ENCODE measurements at places on chromosomes 1 and 21. TPM values are rescaled to one million over a fixed set of nuclear protein-coding genes. Genes with fewer than 3 reads are reported as not detected.

ARTN gene
- polyA plus RNA-seq = not detected

DNA sequence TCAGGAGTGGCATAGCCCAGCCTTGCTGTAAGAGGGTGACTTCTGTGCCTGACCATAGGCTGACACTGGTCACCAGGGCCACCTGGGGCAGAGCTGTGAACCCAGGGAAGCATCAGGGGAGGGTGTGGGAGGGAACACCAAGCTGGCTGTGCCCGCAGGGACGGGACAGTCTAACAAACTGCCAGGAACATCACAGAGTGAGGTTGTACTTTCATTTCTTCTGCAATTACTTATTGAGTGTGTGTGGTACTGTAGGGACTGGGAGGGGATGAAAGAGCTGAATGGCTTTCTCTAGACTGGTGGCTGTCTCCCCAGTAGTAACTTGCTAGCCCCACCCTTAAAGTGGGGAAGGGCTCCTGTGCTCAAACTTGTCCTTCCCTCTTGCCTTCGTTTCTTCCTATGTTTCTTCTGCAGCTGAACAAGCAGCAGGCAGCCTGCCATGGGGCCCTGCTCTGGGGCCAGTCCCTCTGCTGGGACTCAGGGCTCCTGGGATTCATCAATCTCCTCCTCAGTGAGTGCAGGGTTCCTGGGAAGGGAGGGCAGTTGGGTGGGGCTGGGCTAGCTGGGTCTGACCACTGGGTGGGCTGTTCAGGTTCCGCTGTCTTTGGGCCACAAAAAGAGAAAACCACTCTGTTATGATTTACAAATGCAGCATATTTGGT lies 39.7 kb upstream of the ETV3 start:
- DNase-seq = no peak
- no peaks in the 10 kb centered on the region for H3K36me3 ChIP-seq
- H3K4me1 ChIP-seq = no peaks in the 10 kb centered on the region
- H3K4me3 ChIP-seq = no peak overlapping the region
- no peak overlapping the region for H3K27ac ChIP-seq

LMNA gene
- polyA plus RNA-seq = 50.1 TPM

DNA sequence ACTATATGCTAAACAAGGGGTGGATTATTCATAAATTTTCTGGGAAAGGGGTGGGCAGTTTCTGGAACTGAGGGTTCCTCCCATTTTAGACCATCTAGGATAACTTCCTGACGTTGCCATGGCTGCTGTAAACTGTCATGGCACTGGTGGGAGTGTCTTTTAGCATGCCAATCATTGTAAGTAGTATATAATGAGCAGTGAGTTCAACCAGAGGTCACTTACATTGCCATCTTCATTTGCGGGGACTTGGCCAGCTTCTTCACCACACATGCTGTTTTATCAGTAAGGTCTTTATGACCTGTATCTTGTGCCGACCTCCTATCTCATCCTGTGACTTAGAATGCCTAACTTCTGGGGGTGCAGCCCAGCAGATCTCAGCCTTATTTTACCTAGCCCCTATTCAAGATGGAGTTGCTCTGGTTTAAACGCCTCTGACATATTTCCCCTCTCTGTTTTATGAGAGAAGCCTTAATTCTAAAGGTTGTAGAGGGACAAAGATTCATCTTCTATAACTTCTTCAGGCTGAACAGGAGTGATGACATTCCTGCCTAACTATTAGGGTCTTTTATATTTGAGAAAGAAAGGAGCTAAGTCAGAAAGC lies 60.4 kb downstream of the DIP2A start:
- H3K4me3 ChIP-seq = no peak overlapping the region
- H3K36me3 ChIP-seq = no peaks in the 10 kb centered on the region

DNA sequence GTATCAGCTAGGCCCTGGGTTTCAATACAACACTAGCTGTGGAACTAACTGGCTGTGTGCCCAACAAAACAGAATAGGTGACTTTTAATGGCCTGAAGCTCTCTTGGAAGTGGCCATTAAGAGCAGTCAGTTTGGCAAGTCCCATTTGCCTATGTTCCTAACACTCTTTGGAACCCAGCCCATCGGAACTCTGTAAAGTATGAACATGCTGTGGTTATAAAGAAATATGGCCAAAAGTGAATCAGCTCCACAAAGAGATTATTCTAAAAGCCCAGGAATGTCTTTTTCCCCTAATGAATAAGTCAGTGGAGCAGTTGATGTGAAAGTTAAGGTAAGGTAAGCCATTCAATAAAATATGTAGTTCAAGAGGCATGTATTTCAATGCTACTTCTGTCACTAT lies 223.7 kb upstream of the ADAMTS5 start:
- no peaks in the 10 kb centered on the region for H3K4me1 ChIP-seq
- no peak overlapping the region for H3K4me3 ChIP-seq
- no peak for DNase-seq
- no peak overlapping the region for H3K27ac ChIP-seq
- H3K27me3 ChIP-seq = no peaks in the 10 kb centered on the region

DNA sequence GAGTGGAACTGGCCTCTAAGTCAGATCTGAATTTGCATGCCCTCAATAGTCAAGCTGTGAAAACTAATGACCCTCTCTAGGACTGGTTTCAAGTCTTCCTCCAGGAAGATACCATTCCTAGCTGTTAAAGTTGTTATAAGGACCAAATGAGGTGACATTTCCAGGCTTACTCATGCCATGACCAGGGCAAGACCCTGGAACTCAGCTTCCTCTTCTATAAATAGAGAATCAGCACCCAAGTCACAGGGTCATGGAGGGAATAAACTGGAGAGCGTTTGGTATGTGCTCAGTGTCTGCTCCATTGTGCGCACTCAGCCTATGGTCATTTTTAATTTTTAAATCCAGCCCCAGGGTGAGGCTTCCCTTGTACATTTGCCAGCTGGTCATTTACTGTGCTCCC lies 2.5 kb downstream of the S100A9 start:
- H3K27ac ChIP-seq = no peak overlapping the region
- H3K4me1 ChIP-seq = no peaks in the 10 kb centered on the region
- no peak overlapping the region for H3K4me3 ChIP-seq
- DNase-seq = no peak
- H3K36me3 ChIP-seq = no peaks in the 10 kb centered on the region

EPHB2 gene
- 5.1 TPM for polyA plus RNA-seq

DNA sequence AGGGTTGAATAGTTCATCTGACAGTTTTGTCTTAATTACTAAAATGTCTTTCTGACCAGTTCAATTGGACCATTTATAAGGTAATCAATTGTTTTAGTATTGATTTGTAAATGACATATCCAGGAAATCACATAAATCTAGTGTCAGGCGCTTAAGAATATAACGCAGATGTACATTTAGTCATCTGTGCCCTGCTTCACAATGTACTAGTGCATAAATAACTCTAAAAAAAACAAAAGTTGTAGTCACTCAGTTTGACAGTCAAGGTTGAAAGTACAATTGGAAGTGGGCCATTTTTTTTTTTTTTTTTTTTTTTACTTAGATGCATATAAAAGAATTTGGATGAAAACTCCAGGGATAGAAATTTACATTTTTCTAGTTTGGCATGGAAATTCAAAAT lies 490.4 kb downstream of the PTPRC start:
- no peaks in the 10 kb centered on the region for H3K36me3 ChIP-seq
- H3K27me3 ChIP-seq = no peaks in the 10 kb centered on the region
- H3K4me1 ChIP-seq = no peaks in the 10 kb centered on the region

NBPF4 gene
- not detected for polyA plus RNA-seq

DNA sequence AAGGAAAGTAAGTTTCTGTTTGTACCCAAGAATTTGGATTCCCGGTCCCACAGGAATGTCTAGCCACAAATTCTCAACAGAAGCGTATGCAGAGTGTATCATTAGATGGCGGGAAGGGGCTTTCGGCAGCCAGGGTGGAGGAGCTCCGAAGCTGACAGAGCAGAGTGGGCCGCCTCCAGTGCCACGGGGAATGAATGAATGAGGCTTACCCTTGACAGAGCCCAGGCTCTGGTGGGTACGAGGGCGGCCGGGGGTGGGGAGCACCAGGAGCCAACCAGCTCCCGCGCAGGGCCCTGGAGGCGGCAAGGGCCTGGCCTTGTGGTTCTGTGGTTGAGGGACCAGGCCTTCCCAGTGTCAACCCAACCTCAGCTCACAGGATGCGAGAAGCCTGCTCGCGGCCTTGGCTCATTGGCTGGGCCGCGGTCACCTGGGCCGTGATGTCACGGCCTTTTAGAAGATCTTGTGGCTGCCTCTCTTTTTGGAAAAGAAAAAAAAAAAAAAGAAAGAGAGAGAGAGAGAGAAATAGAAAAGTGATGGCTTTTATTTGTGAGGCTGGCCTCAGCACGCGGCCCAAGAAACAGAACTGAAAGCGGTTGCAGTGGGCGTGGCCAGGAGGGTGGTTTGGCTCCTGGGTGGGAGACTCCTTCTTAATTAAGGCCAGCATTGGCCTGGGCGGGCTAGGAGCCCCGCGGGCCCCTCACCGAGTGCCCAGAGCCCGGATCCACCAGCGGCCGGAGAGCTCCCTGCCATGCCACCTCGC lies 34.9 kb upstream of the RUNX3 start:
- no peaks in the 10 kb centered on the region for H3K36me3 ChIP-seq
- no peaks in the 10 kb centered on the region for H3K27me3 ChIP-seq
- H3K4me3 ChIP-seq = no peak overlapping the region
- no peak for DNase-seq

DNA sequence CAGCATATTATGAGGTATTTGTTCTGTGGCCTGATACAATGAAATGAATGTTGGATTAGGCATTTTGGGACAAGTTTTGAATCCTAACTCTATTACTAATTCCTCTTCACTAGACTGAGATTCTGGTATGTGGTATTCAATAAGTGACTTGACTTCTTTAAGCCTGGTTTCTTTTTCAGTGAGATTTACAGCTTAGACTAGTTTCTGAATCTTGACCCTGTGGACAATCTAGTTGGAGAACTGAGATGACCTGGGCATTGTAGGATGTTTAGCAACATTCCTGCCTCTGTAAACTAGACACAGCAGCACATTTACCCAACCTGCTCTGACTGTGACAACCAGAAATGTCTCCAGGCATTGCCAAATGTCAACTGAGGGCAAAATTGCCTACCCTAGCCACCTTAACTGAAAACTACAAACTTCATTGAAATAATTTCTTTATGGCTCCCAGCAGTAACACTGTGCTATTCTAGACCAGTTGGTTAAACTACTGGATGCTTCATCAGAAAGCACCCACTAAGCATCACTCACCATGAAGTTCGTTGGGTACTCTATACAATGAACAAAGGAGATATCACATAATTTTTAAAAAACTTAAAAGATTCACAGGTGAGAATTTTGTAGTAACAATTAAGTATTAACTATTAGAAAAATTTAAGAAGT lies 16.8 kb downstream of the PTPRC start:
- H3K4me3 ChIP-seq = no peak overlapping the region
- DNase-seq = no peak
- H3K27me3 ChIP-seq = no peaks in the 10 kb centered on the region
- no peaks in the 10 kb centered on the region for H3K36me3 ChIP-seq
- H3K4me1 ChIP-seq = no peaks in the 10 kb centered on the region
- no peak overlapping the region for H3K27ac ChIP-seq

DNA sequence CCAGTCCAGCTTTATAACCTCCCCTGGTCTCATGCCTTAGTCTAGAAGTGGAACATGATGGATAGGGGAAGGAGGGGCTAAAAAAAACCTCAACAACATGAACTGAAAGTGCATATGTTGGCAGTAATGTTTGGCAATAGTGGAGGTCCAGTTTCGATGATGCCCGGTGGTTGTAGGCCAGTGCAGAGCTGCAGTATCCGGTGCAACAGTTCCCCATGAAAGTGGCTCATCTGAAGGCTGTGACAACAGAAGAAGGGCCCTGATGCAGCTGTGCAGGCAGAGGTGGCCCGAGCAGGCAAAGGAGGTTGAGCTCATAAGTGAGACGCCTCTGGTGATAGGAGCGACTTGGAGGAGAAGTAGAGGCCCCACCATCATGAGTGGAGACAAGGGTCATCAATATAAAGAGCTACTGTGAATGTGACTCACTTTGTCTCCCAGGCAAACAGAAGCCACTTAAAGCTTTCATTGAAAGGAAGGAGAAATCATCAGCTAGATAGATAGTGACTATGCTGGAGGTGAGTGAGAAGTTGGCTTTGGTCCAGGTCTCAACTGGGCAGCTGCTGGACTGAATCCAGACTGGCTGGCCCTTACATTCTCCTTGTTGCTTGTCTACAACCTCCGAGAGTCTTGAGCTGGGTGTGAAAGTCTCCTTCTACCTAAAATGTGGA lies 10.2 kb upstream of the CREG1 start:
- DNase-seq = no peak
- H3K4me3 ChIP-seq = no peak overlapping the region
- H3K4me1 ChIP-seq = no peaks in the 10 kb centered on the region
- H3K27me3 ChIP-seq = no peaks in the 10 kb centered on the region
- H3K27ac ChIP-seq = no peak overlapping the region

DPM3 gene
- polyA plus RNA-seq = 168 TPM

- H3K27ac ChIP-seq = no peak overlapping the region
- H3K4me3 ChIP-seq = no peak overlapping the region
- H3K4me1 ChIP-seq = no peaks in the 10 kb centered on the region
- H3K36me3 ChIP-seq = no peaks in the 10 kb centered on the region
Measured at GRCh38 chr1:173248247-173248940, 41.3 kb upstream of the TNFSF4 start.

DNA sequence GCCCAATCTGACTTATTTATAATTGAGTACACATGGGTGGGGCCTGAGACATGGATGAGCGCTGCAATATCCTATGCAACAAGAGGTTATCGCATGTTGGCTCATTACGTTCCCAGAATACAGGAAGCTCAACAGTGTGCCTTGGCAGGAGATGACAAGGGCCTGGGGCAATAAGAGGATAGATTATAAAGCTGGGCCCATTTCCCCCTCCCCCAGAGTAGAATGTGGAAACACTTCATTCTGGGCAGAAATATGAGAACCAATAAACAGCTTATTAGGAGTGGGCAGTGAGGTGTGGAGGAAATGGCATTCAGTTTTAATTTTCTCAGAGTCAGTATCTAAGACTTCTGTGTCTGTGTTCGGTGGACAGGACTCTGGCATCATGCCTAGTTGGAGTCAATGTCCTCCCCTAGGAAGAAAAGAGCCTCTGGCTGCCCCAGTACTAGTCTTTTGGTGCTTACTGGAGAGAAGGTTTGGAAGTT lies 92.8 kb downstream of the PIK3R3 start:
- peaks cover 11% of the 10 kb centered on the region for H3K4me1 ChIP-seq
- H3K36me3 ChIP-seq = no peaks in the 10 kb centered on the region
- no peak overlapping the region for H3K27ac ChIP-seq

TCHH gene
- 0.07 TPM for polyA plus RNA-seq

GRCh38 chr1:114088392-114089299 lies 65.0 kb downstream of the SYT6 start:
- H3K4me3 ChIP-seq = no peak overlapping the region
- no peaks in the 10 kb centered on the region for H3K27me3 ChIP-seq
- H3K36me3 ChIP-seq = no peaks in the 10 kb centered on the region
- DNase-seq = no peak

FMO1 gene
- 32.2 TPM for polyA plus RNA-seq

OVAAL gene
- not detected for polyA plus RNA-seq
